NCI-H446 treated with DMSO at 0.1 percent for 48 hours (cell line): ENCODE measurements at places on chromosomes 7 and 10.

DNA sequence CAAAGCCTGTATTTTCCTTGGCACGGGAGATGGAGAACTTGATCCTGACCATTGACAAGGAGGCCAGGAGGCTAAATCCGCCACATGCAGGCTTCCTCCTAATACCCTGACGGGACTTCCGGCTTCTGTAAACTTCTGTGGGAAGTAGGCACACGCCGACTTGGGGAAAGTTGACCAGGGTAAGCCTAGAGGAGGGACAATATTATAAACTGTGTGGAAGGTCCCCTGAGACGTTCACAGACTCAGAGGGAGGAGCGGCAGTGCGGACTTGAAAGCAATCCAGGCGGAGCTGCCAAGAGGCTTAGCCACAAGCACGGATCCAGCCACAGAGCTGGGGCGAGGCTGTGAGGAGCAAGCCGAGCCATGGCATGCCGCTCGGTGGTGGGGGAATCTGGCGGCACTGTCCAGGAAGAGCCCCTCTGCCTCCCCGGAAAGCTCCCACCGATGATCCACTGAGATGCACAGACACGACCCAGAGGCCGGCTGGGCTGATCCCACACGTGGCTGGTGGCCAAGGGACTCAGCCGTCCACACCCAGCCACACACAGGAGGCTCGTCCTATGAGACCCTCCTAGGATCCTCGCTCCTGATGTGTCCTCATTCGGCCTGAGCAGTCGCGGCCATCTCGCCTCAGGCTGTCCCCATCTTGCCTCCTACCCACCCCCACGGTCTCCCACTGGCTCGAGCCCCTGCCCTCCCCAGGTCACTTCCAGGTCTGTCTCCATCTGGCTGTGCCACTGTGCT is 40.0 kb upstream of the INSIG1 start:
- DNase-seq = no peak

DNA sequence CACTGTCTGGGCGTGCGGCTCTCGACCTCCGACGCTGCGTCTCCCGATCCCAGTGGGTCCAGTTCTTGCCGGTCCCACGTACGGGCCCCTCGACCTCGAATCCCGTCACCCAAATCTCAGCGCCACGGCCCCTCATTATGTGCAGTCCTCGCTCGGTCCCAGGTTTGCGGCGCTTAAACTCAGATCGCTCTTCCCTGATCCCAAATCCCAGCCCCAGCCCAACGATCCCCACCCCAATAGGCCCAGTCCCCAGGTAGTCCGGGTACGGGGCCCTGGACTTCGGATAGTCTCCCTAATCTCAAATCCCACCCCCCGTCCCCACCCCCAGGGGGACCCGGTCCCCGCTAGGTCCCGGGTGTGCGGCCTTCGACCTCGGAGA is 666 bp downstream of the HNRNPF start:
- no peak for DNase-seq

GRCh38 chr10:118031351-118032075 is 15.2 kb downstream of the RAB11FIP2 start:
- no peak for DNase-seq

DNA sequence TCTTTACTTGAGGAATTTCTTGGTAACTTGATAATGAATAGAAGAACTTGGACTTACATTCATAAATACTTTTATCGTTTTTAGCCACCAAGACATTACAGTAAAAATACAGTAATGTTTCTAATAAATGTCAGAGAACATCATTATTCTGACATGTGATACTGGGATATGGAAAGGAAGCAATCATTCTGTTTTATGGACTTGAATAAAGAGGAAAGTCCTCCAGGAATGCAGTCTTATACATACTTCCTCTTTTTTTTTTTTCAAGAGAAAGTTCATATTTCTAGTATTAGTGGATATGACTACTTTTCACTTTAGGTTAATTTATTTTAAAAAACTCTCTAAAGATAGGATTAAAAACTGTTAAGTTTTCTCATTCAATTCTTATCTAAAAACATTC is 220.0 kb upstream of the SEMA3C start:
- no peak for DNase-seq

GRCh38 chr10:95896071-95896850 is 11.5 kb upstream of the CC2D2B start:
- no peak for DNase-seq

GRCh38 chr7:151930026-151930653 is 26.1 kb upstream of the GALNTL5 start:
- no peak for DNase-seq
